Fibroblast of skin of right quadriceps (primary cell): ENCODE measurements at places on chromosomes 7 and 10.

DNA sequence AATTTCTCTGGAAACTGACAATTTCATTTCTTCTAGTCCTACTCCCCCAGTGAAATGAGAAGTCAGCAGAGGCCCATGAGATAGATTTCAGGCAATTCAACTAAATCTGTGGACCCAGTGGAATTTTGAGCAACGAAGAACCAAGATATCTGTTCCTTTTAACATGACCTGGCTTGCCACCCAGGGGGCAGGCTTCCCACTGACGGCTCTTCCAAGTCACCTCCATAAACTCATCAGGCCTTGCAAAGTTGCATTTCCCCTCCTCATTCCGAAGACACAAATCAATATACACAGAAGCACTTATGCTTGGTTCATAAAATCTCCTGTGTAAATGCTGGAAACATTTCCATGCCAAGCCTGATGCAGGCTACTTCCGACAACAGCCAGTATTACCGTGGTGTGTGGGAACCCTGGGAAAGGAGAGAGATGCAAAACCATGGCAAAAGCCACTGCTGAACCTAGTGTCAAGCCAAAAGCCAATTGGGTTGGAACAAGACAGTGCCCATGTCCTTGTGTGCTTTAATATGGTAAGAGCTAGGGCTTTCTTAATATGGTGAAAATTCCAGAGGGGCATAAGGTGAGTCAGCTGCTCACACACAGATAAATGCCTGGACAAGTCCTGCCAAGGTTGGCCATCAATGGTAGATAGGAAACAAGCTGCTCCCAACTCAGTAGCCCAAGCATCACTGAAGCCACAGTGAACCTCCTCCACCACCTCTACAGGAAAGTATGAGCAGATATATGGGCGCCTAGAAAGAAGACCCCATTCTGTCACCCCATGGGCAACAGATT, 1.6 kb downstream of the FRMD4A start:
- no peak for DNase-seq

DNA sequence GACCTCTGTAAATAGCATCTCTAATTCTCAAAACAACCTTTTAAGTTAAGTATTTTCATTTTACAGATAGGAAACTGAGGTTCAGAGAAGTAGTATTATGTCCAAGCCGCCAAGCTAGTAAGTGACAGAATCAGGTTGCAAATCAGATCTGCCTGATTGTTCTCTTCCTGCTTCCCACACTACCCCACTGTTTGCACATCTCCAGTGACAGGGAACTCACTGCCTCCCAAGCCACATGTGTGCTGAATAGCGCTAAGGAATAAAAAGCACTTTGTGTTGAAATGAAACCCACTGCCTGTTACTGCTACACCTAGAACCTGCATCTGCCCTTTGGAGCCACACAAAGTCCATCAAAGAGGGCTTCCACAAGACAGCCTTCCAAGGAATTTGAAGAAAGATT, 45.1 kb upstream of the WDR11 start:
- DNase-seq, result no peak

DNA sequence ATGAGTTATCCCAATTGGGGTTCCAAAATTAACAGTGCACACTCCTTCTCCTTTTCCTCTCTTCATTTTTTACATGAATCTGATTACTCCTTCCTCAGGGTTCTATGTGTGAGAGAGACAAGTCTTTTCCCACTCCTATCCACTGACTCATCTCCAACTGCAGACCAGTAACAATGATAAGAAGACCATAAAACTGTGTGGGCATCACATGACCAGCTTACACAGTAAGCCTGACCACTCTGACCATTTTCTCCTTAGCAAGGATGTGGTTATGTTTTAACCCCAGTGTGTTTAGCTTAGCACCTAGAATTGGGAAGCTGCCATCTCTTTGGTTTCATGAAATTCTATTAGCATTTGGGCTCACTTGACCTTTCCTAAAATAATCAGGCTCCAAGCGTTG, 145.0 kb upstream of the CALCR start:
- DNase-seq, result peak; percentile 73

- DNase-seq, result no peak
Measured at GRCh38 chr10:351770-352334, 216.6 kb downstream of the ZMYND11 start.

- no peak for DNase-seq
Measured at GRCh38 chr7:108515630-108516029, 10.3 kb downstream of the PNPLA8 start.

GRCh38 chr7:147513451-147513850, 1077.1 kb upstream of the C7orf33 start:
- peak; percentile 51 for DNase-seq

- peak; percentile 91 for DNase-seq
Measured at GRCh38 chr10:131983780-131984179, 2.1 kb upstream of the BNIP3 start.

- no peak for DNase-seq
Measured at GRCh38 chr7:45687185-45687560, 113.0 kb downstream of the ADCY1 start.

DNA sequence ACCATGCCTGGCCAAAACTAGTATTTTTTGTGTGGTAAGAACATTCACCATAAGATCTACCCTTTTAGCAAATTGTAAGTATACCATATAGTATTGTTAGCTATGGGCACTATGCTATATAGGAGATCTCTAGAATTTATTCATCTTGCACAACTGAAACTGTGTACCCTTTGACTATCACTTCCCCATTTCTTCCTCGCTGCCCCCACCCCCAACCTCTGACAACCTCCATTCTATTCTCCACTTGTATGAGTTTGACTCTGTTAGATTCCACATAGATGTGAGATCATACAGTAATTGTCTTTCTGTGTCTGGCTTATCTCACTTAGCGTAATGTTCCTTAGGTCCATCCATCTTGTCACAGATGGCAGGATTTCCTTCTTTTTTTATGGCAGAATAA, 3.6 kb downstream of the CASP7 start:
- DNase-seq, result no peak

DNA sequence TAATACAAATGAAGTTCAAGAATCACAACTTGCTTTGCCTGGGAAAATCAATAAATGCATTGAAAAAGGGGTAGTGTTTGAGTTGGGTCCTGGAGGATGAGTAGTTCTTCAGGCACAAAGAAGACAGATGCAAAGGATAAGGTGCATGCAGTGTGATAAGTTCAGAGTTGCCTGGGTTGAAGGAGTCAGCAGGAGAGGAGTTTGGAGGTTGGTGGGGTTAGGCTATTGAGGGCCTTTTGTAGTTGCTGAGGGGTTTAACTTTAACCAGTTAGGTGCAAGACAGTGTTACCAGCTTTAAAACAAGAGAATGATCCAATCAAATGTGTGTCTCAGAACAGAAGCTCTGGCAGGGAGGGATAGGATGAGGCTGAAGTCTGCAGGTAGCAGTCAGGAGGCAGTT, 44.3 kb upstream of the GLCCI1 start:
- no peak for DNase-seq

DNA sequence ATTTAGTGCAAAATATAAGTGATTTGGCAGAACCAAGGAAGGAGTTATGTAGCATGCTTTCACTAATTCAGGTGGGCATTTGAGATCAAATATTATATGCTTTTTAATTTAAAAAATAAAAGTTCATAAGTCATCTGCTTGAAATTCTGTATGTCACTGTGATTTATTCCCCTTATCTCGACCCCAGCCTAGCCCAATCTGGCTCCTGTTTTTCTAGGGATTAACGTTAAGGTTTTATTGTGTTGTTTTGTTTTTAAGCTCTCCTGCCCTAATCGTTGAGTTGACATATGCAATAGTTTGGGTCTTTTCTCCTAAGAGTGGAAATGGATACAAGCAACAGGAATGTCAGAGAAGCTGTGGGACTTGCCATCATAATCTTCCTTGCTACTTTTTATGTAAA, 42.6 kb downstream of the WIPF3 start:
- DNase-seq, result no peak

GRCh38 chr10:102409604-102410428, 8.8 kb downstream of the PSD start:
- no peak for DNase-seq

DNA sequence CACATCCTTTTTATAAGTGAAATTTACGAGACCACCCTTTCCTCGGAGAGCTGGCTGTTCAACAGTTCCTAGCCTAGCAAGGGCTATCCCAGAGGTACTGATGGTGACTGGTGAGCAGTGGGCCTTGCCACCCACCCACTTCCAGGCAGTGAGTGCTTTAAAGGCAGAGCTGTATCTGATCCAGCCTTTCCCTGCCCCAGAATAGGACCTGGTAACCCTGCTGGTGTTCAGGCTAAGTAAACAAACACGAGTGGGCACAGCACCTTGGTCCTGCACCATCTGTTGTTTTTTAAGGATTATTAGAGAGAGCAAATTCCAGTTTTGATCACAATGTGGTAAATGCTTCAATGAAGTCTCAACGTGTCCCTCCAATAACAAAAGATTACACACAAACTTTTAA, 75.7 kb downstream of the COBL start:
- no peak for DNase-seq

DNA sequence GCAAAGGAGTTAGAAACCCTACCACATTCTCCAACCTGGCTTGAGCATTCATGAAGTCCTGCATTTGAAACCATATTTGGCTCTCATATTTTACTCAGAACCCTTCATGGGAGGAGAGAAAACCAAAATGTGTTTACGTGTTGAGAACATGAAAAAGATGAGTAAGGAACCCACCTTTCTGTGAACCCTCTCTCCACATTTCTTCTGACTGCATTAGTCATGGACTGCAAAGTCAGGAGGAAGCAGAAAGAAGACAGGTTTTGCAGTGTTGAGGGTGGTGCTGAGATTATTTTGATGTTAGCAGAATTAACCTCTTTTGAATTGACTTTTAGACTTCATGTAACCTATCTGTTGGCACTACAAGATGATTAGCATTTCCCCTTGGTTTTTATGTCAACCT, 4.9 kb downstream of the IFIT1B start:
- no peak for DNase-seq

DNA sequence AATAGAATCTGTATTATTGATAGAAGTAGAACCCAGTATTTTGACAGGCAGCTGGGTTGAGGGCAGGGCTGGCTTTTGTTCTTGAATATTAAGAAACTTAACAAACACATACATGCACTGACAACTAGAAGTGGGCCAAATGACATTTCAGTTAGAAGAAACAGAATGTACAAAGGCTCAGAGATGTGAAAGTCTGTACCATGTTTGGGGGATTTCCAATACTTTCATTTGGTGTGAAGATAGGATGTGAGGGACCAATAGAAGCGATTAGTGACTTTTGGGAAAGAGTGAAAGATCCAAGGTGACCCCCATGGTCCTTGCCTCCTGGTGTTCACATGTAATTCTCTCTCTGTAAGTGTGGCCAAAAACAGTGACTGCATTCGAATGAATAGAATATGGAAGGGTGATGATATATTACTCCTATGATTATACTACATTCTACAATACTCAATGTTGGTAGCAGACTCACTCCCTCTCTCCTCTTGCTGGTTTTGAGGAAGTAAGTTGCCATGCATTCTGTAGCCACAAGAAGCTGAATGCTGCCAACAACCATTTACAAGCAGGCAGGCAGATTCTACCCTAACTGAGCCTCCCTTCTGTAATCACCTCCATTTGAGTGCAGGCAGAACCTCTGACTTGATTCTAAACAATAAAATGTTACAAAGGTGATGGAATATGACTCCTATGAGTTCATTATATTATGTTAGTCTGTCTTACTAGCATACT, 151.4 kb downstream of the TMEM168 start:
- DNase-seq, result no peak

- no peak for DNase-seq
Measured at GRCh38 chr7:128812514-128813168, 17.6 kb upstream of the FLNC start.

- no peak for DNase-seq
Measured at GRCh38 chr7:418636-419280, 100.9 kb downstream of the PDGFA start.

DNA sequence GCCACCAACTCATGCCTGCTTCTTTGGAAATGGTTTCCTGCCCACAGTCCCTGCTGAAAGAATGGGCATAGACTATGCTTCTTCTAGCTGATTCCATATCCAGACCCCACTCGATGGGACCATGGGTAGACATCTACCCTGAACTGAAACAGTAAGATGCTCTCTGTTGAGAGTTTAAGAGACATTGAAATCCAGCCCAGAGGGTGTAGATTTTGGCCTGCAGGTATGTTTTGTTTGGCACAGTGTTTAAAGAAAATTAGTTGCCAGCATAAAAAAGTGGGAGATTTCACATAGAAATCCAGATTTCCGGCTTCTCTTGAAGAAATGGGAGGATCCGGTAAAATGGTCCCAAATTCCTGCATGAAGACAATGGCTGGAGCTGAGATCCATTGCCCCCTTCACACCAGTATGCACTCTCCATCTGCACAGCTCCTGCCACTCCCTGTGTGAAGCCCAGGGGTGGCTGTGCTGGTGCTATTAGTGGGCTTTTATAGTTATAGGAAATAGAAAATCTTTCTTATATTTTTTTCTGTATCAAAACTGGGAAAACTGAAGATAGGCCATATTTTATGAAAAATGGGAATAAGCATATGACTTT, 218.1 kb downstream of the PTEN start:
- no peak for DNase-seq

DNA sequence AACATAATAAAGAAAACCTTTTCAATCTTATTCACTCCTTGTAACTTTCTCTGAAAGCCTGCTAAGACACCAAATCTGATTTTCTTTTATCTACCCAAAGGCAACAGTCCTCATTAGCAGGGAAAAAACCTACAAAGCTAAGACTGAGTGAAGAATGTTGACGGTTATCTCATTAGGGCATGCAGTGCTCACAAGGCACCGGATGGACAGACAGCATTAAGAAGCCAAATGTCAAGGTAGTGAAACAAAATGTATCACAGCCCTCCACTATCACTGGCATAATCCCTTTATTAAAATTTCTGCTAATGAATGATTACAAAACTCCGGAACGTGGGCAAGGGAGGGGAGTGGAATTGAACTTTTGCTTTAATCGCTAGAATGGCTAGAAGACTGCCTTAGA, 442.8 kb downstream of the NEBL start:
- DNase-seq, result no peak

DNA sequence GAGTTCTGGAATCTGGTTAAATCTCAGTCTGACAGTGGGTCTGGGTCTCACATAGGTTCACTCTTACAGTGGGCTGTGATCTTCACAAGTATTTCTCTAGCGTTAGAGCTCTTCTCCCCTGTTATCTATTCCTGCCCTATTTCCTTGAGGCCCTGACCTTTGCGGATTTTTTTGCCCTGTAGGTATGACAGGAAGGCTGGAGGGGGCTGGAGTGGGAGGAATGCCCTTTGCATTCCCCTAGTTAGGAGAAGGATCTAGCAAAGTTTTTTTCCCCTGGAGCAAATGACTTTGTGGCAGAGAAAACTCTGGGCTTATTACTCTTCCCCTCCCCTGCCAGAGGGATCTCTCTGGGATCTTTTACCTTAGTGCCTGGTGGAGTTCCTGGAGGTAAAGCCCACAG, 49.2 kb downstream of the GALNT11 start:
- no peak for DNase-seq

GRCh38 chr7:303425-303824, 13.5 kb downstream of the FOXL3 start:
- no peak for DNase-seq

DNA sequence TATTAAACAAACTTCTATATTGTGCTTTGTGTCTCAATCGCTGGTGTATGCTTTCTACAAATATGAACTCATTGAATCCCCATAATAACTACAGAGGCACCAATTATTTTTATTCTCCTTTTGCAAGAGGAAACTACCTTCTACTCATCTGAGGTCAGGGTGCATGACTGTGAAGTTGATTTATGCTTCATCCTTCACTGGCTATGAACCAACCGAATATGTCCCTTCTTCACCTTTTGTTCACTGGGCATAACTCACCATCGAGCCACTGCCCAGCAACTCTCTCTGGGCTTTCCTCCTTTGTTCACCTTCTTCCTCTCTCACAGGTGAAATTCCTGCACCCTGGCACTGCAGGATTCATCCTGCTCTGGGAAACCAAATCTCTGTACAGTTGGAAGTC, 61.3 kb upstream of the PFKP start:
- DNase-seq, result no peak

GRCh38 chr7:38660427-38661099, 29.4 kb upstream of the AMPH start:
- DNase-seq, result peak; percentile 61
